Left kidney (tissue), 8 donors: ENCODE measurements at places on chromosomes 1 and 21.

GRCh38 chr1:10947691-10948462 lies 64.6 kb upstream of the TARDBP start:
- no peak for DNase-seq

DNA sequence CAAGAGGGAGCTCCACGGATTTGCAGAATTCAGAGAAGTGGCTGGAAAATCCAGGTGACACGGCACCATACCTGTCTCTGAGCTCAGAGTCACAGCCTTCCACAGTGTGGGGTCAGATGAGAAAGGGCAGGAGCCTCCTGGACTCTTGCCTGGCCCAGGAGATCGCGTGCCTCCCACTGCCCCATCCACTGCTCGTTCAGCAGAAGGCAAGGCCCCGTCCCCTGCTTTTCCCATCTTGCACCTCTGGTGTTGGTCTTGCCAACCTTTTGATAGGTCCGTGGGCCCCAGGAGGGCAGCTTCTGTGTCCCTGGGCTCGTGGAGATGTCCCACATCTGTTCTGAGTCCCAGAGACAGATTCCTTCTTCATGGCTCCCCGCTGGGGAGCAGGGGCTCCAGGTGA lies 83.7 kb upstream of the VAMP3 start:
- no peak for DNase-seq

DNA sequence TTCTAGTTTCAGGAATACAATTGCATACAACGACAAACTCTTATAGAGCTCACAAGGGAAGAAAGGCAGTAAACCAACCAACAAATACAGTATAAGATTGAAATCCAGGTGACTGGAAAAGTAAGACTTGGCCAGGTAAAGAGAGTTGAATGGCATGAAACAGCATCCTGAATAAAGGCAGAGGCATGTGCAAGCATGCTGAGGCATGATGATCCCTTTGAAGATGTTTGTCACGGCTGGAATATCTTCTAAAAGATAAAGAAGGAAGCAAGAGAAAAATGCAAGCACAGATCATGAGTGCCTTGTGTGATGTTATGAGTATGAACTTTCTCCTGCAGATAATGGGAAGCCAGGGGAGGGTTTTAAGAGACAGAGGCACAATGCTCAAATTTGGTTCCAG lies 83.3 kb upstream of the SPATA6 start:
- DNase-seq: no peak

DNA sequence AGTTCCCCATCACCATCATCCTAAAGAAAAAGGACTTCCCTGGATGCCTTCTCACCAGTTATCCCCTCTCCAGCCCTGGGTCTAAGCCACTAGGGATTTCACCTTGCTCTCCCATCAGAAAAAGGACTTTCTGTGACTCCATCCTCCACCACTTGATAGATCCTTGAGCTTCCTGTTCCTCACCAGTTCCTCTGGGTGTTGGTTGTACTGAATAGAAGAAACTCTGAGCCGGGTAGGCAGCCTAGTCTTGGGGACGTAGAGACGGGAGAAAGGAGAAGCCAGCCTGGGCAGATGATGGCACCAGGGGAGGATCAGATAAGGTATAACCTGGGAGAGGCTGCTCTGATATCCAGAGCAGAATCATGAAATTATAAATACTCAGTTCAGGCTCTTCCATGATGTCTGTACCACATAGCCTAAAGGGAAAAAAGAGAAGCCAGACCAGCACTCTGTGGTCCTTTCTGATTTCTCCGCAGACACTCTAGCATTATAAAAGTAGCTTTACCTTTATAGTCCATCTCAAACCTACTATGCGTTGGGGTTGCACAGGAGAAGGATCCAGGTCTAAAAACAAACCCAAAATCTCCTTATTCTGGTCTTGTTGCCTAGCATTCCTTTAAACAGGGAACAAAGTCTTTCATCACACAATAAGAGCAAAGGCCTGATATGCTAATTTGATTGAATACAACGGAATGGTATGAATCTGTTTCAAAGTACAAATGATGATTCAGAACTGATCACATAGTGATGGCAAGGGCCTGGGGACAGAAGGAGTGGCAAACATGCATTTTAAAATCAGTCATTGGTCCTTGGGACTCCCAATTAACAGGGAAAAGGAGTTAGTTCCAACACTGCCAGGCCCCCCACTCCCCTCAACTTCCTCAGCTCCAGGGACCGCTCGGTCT lies 1.2 kb upstream of the CD34 start:
- DNase-seq: no peak

DNA sequence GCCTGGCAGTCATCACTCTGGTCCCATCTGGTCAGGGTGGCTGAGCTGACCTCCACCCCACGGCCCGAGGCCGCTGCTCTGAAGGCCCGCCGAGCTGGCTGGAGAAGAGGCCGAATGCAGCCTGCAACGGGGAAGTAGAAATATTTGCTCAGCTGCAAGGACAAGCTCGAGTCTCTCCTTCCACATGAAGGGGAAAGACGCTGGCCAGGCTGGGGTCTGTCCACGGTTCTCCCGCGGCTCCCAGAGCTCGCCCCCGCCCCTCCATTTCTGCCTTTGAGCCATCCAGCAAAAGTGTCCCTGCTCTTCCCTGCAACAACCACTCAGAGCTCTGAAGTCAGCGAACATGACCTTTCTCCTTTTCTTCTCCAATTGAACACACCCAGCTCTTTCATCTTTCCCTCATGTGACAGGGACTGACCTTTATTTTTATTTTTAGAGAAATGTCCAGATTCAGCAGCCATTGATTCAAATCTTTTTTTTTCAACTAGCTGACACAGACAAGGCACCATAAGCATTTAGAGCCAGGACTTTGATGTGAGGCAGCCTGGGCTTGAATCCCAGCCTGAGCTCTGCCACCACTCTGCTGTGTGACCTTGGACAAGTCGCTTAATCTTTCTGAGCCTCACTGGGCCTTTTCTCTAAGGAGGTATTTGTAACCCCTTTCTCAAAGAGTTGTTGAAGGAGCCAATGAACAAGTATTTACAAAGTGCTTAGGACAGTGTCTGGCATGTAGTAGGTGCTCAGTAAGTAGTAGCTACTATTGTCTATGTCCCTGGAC lies 149.3 kb upstream of the WNT4 start:
- no peak for DNase-seq

DNA sequence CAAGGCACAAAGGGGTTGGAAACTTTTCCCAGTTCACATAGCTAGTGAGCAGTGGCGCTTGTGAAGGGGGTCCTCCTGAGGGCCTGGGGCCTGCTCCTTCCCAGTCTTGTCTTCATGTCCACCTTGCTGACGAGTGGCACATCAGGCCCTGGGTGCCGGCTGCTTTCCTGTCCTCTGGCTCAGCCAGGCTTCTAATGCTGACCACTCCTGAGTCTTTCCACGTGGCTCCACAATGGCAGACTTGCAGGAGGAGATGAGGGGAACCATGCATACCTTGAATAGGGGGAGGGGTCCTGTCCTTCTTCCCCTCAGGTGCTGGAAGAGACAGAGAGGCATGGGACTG lies 38.7 kb downstream of the MAPKAPK2 start:
- DNase-seq: no peak

DNA sequence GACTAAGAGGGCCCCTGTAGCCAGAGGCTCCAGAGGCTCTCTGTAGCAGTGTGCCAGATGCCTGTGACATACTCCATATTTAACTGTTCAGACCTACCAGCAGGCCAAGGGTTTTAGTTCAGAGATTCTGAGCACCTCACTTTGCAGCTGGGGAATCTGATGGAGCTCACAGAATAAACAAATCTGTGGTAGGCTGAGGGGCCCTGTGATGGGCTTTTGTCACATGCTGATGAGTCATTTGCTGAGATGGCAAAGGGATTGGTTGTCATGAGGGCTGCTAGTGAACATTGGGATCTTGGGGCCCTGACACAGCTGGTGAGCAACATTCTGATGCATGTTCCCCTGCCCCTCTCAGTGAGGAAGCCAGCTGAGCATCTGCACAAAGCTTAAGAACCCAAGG lies 482.2 kb downstream of the CAMTA1 start:
- no peak for DNase-seq

DNA sequence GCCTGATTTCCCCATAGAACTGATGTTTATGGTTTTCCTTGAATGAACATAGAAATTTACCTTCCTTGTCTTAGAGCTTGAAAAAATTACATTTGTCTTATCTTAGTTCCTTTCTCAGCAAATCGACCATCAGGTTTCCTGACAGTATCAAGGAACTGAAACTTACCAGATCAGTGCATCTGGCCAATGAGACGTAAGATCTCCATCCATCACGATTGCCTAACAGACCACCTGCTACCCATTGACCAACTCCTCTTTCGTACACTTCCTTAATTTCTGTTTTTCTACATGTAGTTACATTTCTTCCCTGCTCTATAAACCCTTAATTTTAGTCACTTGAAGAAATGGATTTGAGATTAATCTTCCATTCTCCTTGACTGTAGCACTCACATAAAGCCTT lies 57.4 kb upstream of the TMPRSS15 start:
- DNase-seq: no peak
